Keratinocyte (primary cell): ENCODE measurements at places on chromosomes 12 and 14. TPM values are rescaled to one million over a fixed set of nuclear protein-coding genes. Genes with fewer than 3 reads are reported as not detected.

The CORO1C gene
- 230 to 283 TPM (median 268 TPM) in 3 replicates for polyA plus RNA-seq

The SIX4 gene
- polyA plus RNA-seq, result 2.5 to 4.5 TPM (median 4.0 TPM) in 3 replicates

The ZDHHC22 gene
- polyA plus RNA-seq, result not detected in 3 replicates

GRCh38 chr14:67962215-67962644 lies 142.7 kb downstream of the RAD51B start:
- no peak for DNase-seq

GRCh38 chr14:76782885-76783566 lies 21.8 kb downstream of the VASH1 start:
- no peak for DNase-seq

- no peak for DNase-seq
Observed at GRCh38 chr12:121903202-121903601, 14.6 kb downstream of the PSMD9 start.

GRCh38 chr14:63418020-63418419 lies 99.3 kb upstream of the GPHB5 start:
- no peak for DNase-seq

The KRT76 gene
- not detected in 3 replicates for polyA plus RNA-seq

- no peak for DNase-seq
Observed at GRCh38 chr12:85036733-85037132, 582 bp downstream of the LRRIQ1 start.

The RD3L gene
- not detected in 3 replicates for polyA plus RNA-seq

GRCh38 chr14:88934351-88934806 lies 109.9 kb downstream of the TTC8 start:
- no peak for DNase-seq

DNA sequence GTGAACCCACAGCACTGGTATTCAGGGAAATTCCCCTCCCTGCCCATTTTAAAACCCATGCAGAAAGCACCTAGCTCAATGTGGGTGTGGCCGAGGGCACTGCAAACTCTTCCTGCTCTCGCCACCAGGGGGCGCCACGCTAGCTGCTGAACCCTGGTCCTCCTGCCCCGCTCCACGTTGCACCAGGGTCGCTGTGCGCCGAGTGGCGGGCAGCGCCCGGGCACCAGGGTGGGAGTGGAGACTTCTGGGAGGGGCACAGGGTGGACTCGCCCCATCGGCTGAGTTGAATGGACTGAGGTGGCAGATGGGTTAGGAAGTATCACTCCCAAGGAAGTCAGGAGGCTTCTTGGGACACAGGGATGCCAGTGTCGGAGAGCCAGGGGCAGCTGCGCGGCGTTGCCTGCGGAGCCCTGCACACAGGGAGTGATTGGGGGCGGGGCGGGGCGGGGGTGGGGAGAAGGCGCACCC lies 48.1 kb upstream of the BCL11B start:
- DNase-seq, result no peak

The LRRC9 gene
- not detected in 3 replicates for polyA plus RNA-seq

- DNase-seq, result no peak
Observed at GRCh38 chr14:54129850-54130640, 173.4 kb upstream of the BMP4 start.

The DEPDC4 gene
- 1.1 to 2.4 TPM (median 1.5 TPM) in 3 replicates for polyA plus RNA-seq

- DNase-seq, result no peak
Observed at GRCh38 chr12:24751181-24751580, 197.7 kb downstream of the BCAT1 start.

DNA sequence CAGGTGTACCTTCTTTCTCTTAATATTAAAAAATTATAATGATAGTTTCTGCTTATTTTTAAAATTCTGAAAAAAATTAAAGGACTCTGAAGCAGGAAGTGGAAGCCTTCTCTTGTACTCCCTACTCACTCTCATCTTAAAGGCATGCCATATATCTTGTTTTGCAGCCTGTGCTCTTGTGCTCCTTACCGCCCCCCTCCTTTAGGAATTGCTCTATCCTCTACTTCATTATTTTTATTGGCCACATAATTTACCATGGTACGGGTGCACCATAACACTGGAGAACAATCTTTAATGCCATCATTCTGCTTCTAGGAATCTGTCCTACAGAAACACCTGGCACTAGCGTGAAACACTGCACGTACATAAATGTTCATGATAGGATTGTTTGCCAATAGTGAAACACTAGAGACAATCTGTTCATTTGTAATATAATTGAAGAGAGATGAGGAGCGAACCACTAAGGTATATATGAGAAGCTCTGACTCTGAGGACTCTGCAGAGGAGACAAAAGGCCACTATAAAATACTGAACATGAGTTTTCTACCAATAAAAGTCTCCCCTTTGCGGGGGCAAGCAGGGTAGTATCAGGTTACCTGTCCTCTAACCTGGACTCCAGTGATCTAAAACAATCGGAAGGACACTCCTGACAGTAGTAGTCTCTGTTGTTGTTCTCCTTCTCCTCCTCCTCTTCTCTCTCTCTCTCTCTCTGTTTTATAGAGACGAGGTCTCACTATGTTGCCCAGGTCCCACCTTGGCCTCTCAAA lies 6.3 kb upstream of the NYNRIN start:
- DNase-seq, result no peak

DNA sequence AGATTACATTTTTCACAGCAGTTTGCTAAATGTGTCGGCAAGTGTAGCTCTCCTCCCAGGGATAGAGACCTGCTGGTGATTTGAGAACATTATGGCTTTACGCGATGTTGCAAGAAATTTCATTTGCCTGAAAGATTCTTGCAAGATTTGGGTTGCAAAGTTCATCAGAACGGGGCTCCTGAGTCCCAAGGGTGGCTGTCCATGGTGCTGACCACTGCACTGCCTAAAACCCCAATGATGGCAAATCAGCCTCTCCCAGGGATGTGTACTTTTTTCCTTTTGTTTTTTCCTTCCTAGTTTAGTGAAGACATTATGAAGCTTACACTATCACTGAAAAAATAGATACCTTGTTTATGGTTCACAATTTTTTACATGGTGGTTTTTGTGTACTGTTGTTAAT lies 85.4 kb downstream of the WSCD2 start:
- no peak for DNase-seq

The CYP27B1 gene
- 19.0 to 40.5 TPM (median 33.6 TPM) in 3 replicates for polyA plus RNA-seq

DNA sequence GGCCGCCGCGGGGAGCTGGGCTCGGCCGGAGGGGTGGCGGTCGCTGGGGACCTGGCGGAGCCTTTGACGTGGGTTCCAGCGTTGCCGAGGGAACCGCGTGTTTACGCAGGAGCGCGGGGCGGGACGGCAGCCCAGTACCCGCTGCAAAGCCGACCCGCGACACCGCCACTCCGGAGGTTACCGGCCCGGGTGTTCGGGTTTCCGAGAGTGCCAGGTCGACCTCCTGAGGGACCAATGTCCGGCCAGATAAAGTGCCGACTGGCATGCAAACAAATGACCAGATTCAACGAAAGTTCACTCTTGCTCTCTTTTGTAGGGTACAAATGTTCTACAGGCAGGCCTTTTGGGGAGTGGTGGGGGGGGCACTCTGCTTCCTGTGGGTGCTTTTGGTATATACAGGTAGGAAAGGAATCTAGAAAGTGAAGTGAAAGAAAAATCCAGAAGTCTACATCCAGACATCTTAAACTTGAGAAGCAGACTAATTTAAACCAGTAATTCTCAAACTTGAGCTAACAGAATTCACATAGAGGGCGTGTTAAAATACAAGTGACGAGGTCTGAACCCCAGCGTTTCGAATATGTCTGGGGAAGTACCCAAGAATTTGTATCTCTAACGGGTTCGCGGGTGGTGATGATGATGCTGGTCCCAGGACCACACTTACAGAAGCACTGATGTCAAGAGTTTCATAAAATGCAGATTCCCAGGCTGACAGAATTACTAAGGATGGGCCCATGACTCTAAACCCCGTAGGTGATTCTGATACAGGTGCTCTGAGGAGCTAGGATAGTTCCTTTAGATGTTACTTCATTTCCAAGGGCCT lies at the start of gene GPR135:
GPR135 (minus strand) TSS at position 65 of the 820 bp plus-strand sequence. CDS start 154 bp downstream, outside the sequence.
- DNase-seq, result no peak

The TEX52 gene
- polyA plus RNA-seq, result not detected in 3 replicates

The CPM gene
- polyA plus RNA-seq, result 1.3 to 2.7 TPM (median 2.5 TPM) in 3 replicates

DNA sequence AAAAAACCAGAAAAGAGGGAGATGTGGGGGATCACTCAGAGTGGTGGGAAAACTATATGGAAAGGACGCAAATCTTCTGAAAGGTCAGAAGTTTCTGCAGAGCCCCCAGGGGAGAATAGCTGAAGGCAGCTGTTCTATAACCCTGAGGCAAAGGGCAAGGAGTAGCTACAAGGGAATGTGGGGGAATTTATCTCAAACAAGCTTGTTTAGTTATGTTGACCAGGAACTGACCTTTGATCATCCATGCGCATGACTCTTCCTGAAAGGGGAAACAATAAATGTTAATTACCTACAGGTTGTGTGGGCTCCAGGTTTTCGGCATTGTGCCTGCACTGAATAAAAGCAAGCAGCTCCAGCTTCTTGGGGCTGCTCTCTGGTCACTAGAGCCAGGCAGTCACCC lies 968.5 kb downstream of the AACS start:
- DNase-seq, result no peak

DNA sequence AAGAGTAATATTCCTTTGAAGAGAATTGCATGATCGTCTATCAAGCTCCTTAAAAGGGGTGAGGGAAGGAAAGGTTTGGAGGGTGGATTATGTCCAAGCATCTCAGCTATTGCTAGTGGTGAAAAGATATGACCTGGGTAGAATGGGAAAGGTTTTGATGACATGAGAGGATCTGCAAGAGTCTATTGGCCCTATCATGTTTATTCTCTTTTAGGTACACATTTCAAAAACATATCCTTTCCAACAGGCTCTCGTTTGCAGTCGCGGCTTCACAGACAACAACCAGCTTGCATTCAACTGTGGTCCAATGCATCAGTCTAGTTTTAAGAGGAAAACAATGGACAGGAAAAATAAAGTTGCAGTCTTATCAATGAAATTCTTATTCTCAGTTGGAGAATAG lies 17.1 kb downstream of the FOXG1 start:
- no peak for DNase-seq

The KRT80 gene
- polyA plus RNA-seq, result 3.3 to 7.2 TPM (median 4.1 TPM) in 3 replicates

DNA sequence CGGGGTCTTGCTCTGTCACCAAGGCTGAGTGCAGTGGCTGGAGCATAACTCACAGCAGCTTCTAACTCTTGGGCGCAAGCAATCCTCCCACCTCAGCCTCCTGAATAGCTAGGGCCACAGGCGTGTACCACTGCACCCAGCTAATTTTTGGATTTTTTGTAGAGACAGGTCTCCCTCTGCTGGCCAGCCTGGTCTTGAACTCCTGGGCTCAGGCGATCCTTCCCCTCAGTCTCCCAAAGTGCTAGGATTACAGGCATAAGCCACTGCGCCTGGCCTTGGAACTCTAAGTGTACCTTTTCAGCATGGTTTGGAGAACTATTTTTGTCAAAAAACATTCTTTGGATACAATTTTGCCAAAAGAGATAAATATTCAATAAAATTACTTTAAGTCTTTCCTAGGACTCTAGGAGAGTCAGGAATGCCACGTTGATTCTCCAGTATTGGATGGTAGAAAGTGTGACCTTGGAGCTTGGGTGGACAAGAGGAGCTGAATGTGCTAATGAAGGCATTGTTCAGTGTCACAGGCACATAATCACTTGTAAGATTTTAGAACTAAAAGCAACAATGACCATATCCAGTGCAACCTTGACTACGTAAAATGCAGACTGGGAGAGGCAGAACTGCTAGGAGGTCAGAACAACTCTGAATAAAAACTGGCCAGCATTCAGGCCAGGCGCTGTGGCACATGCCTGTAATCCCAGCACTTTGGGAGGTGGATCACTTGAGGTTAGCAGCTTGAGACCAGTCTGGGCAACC lies 2.8 kb downstream of the SRSF9 start:
- no peak for DNase-seq

The HSPB8 gene
- 2.5 to 7.4 TPM (median 3.0 TPM) in 3 replicates for polyA plus RNA-seq

The GOLT1B gene
- polyA plus RNA-seq, result 12.0 to 25.8 TPM (median 16.7 TPM) in 3 replicates

DNA sequence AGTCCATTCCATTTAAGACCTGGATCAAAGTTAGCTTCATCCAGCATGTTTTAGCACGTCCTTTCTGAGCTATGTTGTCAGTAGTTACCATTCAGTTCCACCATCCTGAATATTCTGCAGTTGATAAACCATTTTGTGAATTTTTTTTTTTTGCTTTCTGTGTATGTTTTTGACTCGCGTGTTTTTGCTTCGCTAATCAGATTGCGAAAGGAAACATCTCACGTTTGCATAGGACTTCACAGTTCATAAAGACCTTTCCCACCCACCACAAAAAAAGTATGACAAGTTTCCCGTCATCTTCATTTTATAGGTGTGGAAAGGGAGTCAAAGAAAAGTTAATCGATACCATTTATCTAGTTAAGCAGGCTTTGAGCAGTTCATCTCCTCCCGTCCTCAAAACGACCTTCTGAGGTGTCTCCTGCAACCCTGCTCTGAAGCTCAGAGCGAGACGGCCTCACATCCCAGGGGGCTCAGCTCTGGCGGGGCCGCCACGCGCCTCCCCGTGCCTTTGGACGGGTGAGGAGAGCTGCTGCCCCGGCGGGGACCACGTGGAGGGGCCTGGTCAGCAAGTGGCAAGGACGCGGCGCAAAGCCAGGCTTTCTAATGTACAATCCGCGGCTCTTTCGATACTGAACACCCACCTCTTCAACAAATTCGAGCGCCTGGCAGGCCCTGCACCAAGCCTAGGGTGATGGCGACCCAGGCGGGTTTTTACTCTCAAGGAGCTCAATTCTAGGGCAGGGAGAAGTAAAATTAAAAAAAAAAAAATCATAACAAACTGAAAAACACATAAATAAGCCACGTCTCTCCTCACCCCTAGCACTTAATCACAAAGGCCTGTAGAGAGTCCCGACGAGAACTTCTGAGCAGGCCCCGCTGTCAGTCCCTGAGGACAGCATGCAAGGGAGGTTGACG lies 988 bp upstream of the TMEM263 start:
- DNase-seq, result no peak

DNA sequence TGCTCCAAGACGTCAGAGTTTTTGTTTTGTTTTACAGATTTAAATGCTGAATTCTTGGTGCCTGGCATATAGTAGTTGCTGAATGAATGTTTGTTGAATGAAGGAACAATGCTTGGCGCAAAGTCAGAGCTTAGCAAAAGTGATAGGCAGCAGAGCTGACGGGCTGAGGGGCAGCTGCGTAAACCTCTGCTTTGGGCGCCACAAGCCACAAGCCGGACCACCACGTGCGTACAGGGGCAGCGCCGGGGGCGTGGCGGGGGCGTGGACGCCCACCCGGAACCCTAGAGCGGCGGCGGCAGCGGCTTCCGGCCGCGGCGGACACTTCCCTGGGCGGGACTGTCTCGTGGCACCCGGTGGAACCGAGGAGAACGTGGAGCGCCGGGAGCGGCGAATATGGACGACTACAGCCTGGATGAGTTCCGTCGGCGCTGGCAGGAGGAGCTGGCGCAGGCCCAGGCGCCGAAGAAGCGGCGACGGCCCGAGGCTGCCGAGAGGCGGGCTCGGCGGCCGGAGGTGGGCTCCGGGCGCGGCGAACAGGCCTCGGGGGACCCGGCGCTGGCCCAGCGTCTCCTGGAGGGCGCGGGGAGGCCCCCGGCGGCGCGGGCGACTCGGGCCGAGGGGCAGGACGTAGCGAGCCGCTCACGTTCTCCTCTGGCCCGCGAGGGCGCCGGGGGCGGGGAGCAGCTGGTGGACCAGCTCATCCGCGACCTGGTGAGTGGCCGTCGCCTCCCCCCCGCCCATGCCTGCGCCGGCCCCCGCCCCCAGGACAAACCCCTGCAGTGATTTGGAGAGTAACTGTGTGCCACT lies at the start of gene FBXW8:
FBXW8 (plus strand) TSS at position 306 of the 807 bp plus-strand sequence; CDS start at position 394, 88 bp downstream.
- no peak for DNase-seq
